GM23338 (cell line): ENCODE measurements at places on chromosomes 1 and 21.

DNA sequence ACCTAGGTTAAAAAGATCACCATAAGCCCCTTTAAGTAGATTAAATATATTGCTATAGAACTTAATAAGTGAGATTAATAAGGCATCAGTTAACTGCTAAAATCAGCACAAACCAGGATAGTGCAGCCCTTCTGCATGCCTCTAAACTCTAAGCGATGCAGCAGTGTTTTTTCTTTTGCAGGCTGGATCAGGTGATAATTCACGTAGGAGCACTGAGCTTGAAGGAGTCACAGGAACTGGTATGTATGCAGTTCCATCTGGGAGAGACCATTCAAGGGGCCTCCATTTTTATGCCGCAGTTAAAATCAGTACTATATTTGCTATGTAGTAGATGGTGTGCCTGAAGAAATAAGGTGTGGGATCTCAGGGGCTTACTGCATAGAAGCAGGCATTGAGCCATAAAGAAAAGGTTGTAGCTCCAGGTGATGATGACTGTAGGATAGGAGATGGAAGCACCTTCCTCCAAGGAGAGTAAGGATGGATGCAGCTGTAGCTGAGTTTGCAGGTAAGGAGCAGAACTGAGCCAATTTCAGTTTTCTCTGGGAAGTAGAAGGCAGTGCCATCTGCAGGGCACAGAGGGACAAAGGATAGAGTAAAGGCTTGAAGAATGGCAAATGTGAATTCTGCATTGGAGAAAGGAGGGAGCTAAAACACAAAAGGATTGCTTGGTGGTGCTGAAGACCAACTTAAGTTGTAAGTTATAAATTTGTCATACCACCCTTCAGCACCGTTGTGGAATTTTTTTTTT lies 22.6 kb downstream of the NPL start:
- peak; percentile 24 for DNase-seq

GRCh38 chr1:234735476-234735875 lies 125.5 kb upstream of the IRF2BP2 start:
- no peak for DNase-seq

DNA sequence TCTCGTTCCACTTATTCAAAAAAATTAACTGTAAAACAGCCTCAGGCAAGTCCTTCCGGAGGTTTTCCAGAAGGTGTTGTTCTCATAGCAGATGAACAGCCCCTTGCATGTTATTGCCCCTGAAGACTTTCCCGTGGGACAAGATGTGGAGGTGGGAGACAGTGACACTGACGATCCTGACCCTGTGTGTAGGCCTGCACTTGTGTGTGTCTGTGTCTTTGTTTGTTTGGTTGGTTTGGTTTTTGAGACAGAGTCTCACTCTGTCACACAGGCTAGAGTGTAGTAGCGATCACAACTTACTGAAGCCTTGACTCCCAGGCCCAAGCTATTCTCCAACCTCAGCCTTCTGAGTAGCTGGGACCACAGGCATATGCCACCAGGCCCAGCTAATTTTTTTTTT lies 12.6 kb downstream of the ETV3L start:
- no peak for DNase-seq

- no peak for DNase-seq
Measured at GRCh38 chr1:230706020-230706699, 7.8 kb downstream of the AGT start.

- DNase-seq: peak; percentile 66
Measured at GRCh38 chr1:246930830-246931548, 759 bp downstream of the AHCTF1 start.

- no peak for DNase-seq
Measured at GRCh38 chr1:99497690-99498089, 148.2 kb upstream of the PALMD start.
